ENCODE measurements at places on chromosomes 4 and X.

DNA sequence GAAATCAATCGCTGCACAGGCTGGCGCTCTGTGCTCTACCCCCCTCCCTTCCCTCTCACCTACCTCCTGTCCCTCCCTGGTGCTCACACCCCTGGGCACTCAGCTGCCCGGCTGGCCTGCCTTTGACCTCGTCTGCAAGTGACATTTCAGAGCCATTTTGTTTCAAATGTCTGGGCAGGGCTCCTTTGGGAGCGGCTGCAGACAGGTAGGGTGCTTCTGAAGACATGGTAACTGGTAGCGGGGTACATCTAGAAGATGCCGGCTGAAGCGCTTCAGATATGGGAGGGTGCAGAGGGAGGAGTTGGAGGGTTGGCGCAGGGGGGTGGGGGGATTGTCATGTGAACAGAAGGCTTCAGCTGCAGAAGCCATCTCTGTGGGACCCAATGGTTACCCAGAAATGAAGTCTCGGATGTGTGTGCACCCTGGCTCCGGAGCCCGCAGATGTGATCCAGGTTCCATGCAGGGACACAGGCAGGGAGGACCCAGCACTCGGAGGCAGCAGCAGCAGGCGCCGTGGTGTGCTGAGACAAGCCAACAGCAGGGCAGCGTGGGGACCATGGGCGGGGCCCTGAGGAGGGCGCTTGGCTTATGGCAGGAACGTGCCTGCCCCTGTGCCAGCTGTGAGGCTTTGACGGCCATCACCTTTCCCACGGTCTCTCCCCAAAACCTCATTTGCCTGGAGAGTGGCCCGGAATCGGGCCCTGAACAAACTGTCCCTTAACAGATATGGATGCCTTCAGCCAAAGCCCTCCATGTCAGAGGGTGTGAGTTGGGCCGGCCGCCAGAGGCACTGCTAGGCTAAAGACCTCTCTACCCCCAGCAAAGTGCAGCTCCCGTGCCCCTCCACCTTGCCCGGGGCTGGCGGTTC, 7.6 kb upstream of the DUSP9 start:
- DNase-seq, result no peak

DNA sequence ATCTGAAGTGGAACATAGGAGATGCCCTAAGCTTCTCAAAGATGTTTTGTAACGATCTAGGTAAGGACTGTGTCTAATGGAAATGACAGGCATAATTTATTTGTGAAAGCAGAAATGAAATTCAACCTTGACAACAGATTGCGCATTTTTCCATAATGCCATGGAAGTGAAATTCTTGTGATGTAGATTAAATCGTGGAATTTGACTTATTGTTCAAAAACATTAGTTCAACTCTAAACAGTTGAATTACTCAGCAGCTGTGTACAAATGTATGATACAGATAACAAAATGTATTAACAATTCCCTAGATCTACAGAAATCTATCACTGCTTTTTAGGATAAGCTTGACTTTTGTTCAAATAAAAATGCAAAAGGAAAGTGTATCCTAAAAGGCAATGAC, 44.4 kb downstream of the VCX2 start:
- no peak for DNase-seq

DNA sequence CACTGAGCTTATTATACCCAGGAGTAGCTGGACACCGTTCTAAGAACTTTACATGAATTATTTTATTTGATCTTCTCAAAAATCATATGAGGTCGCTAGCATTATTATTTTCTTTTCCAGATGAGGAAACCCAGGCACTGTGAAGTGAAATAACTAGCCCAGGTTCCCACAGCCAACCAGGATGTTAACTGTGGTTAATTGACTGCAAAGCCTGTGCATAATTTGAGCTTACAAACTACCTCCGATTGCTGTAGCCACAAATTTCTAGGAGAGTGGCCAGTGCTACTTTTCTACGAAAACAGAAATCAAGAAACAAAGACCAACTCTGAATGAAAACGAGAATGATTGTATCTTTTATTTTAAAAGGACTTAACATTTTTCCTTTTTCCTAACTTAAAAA, 27.2 kb downstream of the SPRY1 start:
- DNase-seq, result no peak

DNA sequence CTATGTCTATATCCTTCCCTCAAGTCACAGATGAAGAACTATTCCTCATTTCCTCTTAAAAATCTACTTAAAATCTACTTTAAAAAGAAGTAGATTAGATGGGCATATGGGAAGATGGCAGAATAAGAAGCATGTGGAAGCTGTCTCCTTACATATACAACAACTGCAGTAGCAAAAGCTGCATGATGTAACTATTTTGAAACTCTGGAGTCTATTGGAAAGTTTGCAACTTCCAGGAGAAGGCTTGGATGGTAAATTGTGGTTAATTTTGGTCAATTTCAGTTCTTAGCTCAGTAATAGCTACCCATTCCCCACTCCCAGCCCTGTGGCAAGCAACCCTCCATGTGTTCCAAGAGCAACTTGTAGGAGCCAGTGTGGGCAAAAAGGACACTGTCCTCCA, 36.9 kb downstream of the MORC4 start:
- DNase-seq, result no peak

- DNase-seq, result no peak
These were observed 220.1 kb upstream of the STK26 start for GRCh38 chrX:131802836-131803626.

- DNase-seq, result peak; percentile 78
These were observed 90.7 kb upstream of the DCLK2 start for GRCh38 chr4:149987330-149988086.

DNA sequence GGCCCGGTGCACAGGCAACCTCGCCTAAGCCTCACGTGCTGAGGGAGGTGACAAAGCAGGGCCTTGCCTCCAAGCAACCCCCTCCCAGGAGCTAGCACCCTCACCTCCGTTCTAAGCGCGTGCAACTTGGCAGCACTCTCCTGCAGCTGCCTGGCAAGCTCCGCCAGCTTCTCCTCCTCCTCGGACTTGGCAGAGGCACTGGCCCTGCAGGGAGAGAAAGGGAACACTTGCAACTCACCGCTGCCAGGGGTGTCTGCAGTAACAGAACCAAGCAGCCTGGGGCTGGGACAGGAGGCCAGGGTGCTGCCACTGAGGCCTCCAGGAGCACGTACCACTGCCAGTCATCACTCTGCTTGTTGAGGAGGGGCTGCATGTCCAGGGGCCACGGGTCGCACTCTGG, 10.3 kb upstream of the TREX2 start:
- DNase-seq, result no peak

- peak; percentile 20 for DNase-seq
These were observed 65.3 kb downstream of the CLNK start for GRCh38 chr4:10619220-10619619.

GRCh38 chr4:14726441-14726840, 275.8 kb upstream of the CPEB2 start:
- DNase-seq, result no peak

DNA sequence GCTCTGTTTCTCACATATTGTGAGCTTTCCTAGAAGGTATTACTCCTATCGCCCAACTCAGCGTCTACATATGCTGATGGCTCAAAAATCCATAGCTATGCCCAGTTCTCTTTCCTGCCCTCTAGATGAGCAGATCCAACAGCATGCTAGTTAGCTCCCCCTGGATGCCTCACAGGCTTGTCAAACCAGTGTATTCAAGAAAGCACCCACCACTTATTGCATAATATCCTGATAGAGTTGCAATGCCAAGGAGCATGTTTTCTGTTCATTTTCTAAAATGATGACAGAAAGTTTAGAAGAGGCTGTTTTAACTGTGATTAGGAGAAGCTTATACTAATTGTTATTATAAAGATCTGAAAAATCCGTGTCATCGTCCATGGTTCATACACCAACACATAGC, 1.9 kb upstream of the PACRGL start:
- no peak for DNase-seq

DNA sequence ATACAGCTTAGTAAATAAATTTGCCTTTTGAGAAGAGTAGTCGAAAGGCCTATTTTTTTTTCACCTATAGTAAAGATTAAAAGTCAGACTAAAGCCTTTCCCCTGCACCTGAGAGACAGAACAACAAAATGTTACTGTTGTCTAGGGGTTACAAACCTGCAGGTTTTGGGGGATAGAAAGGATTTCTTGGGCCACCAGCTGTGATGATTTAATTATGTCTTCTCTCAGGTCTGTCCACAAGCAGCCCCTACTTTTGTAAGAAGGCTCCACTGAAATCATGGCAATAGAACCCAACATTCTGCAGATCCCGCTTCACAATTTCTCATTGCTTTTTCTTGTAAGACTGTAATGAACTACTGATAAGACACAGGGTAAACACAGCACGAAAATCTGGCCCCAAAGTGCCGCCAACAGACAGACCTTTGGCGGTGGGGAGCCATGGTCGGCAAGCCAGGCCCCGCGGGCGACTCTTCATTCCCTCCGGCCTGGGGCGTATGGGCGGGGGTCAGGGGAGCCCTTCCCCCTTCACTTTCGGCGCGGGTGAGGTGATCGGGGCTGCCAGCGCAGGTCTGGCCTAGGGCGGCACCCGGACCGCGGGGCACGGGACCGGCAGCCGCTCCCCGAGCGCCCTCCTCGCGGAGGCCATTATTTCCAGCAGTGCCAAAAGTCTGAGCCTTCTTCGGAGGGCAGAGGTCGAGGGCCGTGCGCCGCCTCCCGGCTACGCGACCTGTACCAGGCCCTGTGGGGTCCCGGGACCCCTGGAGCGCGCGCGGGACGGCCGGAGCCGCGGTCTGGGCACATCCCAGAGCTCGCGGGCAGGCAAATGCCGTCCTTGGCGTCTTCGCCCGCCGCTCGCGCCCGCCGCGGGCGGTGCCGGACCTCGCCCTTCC, 812 bp upstream of the KDM6A start:
- DNase-seq, result no peak

DNA sequence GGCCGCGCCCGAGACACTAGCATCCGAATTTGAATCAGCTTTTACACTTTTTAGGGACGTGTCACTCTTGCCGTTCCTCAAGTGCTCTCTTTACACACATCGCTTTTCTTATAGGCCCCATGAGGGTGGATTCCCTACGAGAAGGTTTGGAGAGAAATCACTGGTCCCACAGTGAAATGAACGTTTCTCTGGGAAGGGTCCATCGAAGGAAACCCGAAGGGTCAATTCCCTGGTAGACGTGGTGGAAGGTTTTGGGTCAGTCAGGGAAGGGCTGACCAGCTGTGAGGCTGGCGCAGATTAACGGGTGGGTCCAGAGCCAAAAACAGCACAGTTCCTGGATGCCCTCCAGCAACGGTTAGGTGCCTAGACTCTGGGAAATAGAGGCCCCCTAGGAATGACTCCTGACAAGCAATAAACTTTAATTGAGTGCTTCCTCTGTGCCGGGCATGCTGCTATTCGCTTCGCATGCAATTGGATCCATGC, 35.9 kb downstream of the ETDC start:
- DNase-seq, result peak; percentile 19

- no peak for DNase-seq
These were observed 115.9 kb downstream of the CPZ start for GRCh38 chr4:8708401-8709021.

DNA sequence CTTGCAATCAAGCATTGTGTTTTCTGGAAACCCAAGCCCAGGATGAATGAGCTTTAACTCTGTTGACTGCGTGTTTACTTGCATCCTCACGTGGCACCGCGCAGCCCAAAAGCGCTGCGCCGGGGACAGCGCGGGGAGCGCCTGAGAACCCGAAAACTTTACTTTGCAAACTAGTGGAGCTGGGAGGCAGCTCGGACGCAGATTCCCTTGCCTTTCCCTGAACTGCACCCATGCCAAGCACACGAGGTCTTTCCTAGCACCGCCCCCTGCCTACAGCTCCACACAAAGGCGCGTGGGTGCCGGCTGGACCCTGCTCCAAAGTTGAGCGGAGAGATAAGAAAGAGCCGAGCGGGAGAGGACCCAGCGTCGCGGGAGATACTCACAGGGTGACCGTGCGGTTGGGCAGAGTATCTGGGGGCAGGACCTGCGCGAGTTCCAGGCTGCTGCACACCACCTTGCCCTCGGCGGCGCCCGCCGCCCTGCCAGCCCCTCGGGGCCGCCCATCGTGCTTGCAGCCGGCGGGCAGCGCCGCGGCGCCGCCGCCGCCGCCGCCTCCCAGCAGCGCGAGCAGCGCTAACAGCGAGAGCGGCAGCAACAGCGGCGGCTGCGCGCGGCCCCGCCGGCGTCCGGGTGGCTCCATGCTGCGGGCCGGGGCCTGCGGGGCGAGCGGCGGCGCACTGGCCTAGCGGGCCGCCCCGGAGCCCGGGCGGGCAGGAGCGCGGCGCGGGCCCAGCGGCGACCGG, 550 bp downstream of the ADGRA3 start:
- DNase-seq, result peak; percentile 52

DNA sequence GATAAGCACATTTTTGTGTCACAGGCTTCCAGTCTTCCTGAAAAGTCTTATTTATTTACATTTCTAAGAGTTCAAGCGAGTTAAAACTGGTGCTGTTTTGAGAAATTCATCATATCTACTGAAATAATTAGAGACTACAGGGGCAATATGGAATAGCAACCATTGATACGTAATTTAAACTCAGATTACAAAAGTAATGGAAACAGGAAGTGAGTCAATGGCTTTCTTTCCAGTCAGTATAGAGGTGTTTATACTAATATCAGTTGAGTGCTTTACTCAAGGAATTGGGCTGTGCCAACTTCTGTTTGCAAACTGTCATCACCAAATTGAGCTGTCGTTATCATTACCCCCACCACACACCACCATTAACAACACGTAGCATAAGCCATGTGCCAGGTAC, 222.7 kb downstream of the COL25A1 start:
- no peak for DNase-seq

DNA sequence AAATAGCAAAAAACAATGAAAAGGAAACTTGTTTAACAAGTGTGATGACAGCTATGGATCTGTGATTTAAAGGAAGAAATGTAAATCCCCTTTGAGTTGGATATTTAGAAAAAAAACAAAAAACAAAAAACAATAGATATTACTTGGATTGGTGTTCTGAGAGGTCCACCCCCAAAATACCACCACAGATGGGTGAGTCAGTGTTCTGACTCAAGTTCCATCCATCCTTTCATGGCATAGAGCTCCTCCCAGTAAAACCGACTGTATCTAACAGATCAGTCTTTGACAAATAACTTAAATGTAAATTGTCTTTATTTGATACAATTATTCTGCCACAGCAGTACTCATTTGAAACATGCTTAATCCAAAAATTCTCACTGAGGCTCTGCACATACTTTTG, 27.4 kb downstream of the TMPRSS11B start:
- no peak for DNase-seq

GRCh38 chr4:30454504-30454903, 265.7 kb upstream of the PCDH7 start:
- DNase-seq, result no peak

DNA sequence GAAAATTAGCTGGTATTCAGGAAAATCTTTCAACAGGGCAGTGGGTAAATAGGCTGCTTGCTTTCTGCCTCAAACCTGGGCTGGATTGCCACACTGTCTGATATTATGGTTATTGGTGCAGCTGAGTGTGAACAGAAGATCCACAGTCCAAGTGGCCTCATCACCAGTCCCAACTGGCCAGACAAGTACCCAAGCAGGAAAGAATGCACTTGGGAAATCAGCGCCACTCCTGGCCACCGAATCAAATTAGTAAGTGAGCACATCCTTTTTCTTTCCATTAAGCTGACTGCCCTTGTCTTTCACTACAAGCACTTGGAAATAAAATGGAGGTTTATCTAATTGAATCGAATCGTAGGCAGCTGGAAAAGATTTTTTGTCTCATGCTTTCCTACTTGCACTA, 204.7 kb downstream of the TLL1 start:
- no peak for DNase-seq

GRCh38 chrX:104335756-104336155, 81.0 kb upstream of the ESX1 start:
- no peak for DNase-seq
